Caudate nucleus (tissue), 63 donors: ENCODE measurements at places on chromosomes 1 and 21.

DNA sequence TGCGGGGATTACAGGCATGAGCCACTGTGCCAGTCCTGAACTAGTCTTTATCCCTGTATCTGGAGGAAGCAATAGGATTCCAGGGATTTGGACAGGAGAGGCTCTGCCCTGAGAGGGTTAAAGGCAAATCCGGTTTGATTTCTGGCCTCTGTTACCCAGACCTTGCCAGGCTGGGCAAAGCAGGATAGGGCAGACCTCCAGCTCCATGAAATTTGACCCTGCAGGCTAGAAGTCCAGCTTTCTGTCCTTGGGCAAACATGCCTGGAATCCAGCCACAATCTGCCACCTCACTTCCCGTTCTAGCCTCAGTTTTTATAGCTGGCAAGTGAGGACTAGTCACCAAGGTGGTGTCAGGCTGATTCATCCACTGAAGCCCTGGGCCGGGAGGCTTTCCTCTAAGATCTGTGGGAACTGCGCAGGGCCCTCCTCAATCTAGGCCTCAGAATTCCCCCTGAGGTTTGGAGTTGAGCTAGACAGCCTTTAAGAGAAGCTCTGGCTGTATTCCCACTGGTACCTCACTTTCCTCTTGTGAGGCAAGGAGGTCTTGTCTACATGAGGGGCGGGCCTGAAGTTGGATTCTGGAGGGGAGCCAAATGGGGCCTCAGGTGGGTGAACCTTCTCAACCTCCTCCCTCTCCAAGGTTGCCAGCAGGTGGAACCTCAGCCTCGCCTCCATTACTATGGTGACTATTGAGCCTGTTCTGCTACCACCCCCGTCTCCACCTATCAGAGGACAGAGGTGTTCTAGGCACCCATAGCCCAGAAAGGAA lies 7.0 kb upstream of the P3R3URF start:
- no peak for DNase-seq

- DNase-seq = no peak
Observed at GRCh38 chr1:234529095-234529949, 50.3 kb upstream of the TARBP1 start.

GRCh38 chr1:213464786-213465460 lies 413.9 kb downstream of the RPS6KC1 start:
- DNase-seq = no peak

DNA sequence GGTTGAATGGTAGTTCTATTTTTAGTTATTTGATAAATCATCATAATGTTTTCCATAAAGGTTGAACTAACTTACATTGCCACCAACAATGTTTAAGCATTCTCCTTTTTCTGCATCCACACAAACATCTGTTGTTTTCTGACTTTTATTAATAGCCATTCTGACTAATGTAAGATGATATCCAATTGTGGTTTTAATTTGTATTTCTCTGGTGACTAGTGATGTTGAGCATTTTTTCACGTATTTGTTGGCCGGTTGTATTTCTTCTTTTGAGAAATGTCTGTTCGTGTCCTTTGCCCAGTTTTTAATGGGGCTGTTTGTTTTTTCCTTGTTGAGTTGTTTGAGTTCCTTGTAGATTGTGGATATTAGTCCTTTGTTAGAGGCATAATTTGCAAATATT lies 24.6 kb upstream of the SLC35F3 start:
- no peak for DNase-seq

DNA sequence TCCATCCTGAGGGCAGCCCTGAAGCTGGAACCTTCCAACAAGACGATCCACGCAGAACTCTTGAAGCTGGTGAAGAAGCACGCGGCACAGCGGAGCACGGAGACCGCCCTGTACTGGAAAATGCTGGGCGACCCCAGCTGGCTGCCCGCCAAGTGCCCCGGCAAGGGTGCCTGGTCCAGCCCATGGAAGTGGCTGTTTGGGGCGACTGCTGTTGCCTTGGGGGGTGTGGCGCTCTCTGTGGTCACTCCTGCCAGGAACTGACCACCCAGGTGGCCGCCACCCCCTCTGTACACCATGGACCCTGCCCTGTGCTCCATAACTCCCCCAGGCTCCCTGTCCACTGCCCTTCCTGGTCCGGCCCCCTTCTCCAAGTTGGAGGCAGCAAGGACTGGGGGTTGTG lies 90.8 kb downstream of the PPP1R12B start:
- no peak for DNase-seq

DNA sequence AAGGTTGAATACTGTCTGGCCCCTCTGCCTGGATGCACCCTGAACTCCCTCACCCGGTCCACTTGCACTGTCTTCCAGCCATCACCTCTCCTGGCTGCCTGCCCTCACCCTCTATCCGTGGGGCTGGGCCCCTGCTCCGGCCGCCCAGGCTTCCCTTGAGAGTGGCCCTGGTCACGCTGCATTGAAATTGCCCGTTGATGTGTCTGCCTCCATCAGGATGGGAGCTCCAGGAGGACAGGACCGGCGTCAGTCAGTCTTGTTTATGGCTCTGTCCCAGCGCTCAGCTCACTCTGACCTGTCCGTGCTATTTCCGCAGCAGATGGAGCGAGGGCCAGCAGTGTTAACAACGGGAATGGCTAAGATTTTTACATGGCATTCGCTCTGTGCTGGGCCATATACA lies 34.9 kb downstream of the FOXO6 start:
- DNase-seq = no peak

GRCh38 chr1:21268281-21269239 lies 21.7 kb downstream of the ECE1 start:
- no peak for DNase-seq

GRCh38 chr1:225830841-225831240 lies 20.9 kb downstream of the EPHX1 start:
- no peak for DNase-seq

DNA sequence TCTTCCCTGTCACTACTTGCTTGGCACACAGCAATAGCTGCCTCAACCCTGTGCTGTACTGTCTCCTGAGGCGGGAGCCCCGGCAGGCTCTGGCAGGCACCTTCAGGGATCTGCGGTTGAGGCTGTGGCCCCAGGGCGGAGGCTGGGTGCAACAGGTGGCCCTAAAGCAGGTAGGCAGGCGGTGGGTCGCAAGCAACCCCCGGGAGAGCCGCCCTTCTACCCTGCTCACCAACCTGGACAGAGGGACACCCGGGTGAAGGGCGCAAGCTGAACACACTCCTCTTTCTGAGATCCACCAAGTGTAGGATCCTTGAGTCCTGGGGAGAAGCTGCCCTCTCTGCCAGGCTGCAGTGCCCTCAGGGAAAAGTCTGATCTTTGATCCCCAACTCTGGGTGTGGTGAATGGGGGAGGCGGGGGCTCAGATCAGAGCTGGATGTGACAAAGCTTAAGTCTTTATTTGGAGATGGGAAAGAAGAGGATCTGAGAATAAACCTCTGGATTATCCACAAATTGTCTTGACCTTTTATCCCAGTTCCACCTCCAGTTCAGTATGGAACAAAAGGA lies 1.2 kb downstream of the RXFP4 start:
- DNase-seq = no peak

- no peak for DNase-seq
Observed at GRCh38 chr1:37288900-37289299, 185.5 kb upstream of the ZC3H12A start.

- DNase-seq = no peak
Observed at GRCh38 chr1:27572679-27573426, 31.1 kb downstream of the AHDC1 start.
